Dorsolateral prefrontal cortex (tissue), 122 donors: ENCODE measurements at places on chromosomes 6 and 20.

- DNase-seq, result no peak
These were observed 13.7 kb upstream of the SHPRH start for GRCh38 chr6:145977881-145978280.

DNA sequence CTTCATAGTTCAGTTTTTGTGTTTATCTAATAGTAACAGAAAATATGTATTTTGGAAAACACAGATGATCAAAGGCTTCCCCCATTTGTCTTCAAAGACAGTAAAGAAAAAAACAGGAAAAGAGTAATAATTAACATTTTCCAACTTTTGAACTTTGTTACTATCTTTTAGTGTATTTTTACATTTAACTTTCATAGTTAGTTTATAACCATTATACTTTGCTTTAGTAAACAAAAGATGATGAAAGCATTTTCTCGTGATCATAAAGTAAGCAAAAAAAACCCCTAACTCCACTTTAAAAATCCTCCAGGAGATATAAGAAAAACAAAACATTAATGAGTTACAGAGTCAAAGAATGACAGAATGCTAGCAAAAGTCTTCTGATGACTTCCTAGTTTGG is 13.6 kb upstream of the GPRC6A start:
- DNase-seq, result no peak

GRCh38 chr6:78492351-78493017 is 374.9 kb upstream of the IRAK1BP1 start:
- no peak for DNase-seq

- DNase-seq, result no peak
These were observed 75.2 kb downstream of the GJA1 start for GRCh38 chr6:121510568-121511177.

DNA sequence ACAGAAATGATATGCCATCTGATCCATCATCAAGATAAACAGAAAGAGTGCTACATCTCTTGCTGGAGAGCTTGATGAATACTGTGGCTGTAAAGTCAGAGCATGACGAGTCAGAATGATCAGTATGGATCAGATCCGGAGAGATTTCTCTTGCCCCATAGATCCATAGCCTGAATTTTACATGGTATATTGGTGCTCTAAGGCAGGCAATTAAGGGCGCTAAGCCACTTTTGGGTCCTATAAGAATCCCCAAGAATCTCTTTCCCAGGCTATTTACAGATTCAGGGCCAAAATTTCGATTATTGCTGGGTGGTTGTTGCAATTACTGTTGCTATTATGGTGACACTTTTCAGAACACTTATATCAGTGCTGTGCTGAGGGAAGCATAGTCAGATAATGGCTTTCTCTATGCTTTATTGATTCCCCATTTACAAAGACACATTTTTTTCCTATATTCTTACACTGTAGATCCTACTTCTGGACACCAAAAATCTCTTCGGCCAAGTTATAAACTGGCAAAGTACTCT is 94.4 kb downstream of the ADGRB3 start:
- no peak for DNase-seq

DNA sequence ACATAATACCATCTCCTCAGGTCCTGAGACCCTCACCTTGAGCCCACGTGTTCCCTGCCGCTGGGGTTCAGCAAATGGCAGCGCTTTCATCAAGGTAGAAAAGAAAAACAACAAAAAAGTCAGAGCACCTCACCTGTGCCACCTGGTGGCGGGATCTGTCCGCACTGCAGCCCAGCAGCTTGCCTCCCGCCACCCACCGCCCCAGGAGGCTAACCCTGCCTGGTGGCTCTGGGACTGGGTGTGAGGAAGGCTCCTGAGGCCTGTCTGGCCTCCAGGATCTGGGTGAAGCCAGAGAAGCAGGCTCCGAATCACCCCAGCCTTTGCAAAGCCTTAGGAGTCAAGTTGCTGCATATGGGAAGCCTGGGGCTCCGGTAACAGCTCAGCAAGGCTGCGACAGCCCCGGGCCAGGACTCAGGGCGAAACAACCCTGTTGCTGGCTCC is 270.8 kb downstream of the BMP7 start:
- DNase-seq, result no peak

GRCh38 chr20:21289651-21290050 is 13.5 kb upstream of the XRN2 start:
- no peak for DNase-seq

DNA sequence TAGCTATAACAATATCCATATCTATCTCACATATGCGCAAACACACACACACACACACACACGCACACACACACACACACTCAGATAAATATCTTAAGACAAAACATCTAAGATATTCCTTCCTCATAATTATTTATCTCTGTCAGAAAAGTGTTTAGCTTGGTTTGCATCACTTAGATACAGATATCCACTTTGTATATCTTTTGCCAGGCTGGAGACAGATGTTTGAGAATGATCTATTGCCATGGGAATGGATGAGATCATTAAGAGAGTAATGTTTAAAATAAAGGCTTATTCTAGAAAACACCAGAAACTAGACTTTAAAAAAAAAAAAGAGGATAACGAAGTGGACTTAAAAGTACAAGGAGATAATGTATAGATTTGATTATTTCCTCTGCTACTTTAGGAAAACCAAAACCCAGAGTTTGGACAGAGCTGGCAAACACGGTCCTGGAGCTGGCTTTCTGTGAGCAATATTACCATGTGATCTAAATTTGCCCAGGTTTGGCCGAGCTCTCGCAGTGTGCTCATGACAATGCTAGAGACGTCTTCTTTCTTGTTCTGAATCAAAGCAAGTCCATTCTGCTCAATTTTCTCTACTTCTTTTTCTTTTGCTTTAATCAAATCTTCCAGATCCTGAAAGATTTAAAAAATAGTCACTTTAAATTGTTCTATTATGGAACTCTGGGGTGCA is 411.8 kb downstream of the SYNE1 start:
- DNase-seq, result no peak

DNA sequence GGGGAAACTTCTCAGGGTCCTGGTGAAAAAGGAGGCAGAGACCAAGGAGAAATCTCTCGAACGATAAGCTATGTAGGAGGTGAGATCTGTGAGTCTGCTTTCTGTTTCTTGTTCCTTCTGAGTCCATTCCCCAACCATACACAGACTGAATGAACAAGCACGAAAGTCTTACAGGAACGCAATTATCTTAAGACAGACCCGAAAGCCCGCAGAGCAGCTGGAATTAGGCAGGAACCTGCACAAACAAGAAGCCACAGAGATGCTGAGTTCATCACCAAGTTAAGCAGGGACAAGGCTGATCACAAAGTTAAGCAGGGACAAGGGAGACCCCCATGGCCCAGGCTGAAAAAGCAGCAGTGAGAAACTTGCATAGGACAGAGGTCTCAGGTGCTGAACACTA is 21.4 kb upstream of the NELFCD start:
- no peak for DNase-seq

DNA sequence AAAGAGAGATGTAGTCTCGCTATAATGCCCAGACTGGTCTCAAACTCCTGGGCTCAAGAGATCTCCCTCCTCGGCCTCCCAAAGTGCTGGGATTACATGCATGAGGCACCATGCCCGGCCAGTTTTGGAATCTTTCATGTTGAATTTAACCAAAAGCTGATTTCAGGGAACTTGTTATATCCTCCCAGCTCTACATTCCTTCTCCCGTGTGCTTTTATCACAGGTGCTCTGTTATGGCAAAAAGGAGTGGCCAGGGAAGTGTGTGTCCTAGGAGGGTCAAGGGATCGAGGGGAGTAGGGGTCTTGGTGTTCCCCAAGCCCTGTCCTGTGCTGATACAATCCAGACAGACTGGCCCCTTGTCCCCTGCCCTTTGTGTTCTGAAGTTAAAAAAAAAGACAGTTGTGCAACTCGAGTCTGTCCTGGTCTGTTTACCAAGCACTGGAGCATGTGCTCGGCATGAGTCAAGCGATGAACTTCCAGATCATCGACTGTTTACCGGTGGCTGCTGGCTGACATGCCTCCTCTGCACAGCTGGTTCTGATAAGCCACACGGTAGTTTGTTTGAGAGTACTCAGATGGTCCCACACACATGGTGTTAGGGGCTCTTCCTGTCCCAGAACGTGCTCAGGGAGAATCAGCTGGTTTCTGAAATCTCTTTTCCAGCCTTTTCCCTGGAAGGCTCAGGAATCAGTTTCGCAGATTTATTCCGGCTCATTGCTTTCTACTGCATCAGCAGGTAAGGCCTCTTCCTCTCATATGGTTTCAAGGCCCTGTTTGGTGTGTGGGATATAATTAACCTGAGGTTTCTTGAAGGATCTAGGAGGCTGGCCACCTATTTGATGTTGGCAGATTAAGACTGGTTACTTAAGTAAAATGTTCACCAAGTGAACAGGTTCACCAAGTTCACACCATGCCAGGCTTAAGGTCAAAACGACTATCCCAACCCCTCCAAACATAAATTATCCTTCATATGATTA is 52.6 kb upstream of the NAA20 start:
- no peak for DNase-seq

GRCh38 chr6:11748591-11749210 is 29.9 kb downstream of the ADTRP start:
- no peak for DNase-seq

GRCh38 chr6:81767163-81767891 is 14.8 kb upstream of the TENT5A start:
- DNase-seq, result no peak

DNA sequence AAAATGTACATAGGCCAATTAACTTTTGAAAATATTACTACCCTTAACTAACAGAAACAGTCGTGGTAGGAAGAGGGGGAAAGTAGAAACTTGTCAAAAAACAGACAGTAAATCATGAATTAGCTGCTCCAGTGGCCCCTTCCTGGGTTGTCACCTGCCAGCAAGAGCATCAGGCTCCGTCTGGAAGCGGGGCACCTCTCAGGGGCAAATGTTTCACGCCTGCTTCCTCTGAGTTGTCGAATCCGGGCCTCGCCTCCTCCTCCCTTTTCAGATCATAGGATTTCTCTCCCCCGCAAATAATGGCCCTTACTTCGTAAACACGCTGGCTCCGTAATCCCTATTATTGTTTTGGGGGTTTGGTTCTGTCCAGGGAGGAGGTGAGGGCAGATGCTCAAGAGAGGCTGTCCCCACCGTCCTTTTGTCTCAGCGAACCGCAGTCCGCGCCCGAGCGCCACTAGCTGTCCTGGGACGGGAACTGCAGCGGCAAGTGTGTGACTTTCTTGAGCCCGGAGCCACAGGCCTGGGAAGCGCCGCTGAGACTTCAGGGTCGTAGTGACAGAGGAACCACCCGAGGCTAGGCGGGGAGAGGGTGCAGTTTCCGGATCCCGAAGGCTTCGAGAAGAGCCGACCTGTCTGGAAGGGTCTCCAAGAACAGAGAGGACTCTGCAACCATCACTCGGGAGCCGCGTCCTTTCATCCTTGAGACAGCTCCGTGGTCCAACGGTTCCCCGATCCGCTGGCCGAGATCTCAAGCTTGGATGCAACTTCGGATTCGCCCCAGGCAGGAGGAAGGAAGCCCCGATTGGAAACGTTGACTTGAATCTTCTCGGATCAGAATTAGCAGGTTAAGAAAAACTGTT is 214.5 kb upstream of the ZNF184 start:
- DNase-seq, result peak; percentile 90

GRCh38 chr20:14406495-14406894 is 69.1 kb upstream of the FLRT3 start:
- no peak for DNase-seq

DNA sequence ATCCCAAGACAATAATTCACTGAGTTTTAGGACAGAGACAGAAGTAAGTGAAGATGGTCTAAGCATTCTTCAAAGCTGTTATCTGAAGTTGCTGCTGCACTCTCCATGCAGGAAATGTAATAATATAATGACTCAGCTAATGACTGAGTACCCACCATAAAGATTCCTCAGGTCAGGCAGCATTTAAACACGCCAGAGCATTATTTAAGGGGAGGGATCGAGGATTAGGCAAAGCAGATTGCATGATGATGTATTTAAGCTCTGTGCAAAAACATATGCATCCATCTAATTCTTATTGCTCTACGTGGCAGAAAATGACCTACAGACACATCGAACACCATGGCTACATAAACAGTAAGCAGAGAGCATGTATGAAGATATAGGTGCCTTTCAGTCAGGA is 216.4 kb downstream of the UNC5CL start:
- no peak for DNase-seq

- no peak for DNase-seq
These were observed 61.9 kb upstream of the NRSN1 start for GRCh38 chr6:24064106-24064505.

DNA sequence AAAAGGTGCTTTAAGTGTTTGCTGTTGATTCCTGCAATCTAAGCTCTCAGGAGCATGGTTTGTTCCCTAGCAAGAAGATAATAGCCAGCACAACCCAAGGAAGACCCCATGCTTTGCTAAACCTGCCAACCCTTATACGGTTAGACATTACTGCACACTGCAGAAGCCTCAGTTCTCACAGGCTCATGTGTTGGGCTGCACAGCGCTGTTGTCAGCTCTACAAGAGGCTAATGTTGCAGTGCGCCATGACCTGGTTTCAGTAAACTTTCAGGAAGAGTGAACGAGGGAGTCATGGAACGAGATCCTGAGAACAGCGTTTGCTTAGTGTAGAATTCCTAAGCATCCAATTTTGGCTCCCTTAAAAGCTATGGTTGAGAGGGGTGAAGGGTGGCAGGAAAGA is 218.5 kb downstream of the ARHGAP18 start:
- no peak for DNase-seq

DNA sequence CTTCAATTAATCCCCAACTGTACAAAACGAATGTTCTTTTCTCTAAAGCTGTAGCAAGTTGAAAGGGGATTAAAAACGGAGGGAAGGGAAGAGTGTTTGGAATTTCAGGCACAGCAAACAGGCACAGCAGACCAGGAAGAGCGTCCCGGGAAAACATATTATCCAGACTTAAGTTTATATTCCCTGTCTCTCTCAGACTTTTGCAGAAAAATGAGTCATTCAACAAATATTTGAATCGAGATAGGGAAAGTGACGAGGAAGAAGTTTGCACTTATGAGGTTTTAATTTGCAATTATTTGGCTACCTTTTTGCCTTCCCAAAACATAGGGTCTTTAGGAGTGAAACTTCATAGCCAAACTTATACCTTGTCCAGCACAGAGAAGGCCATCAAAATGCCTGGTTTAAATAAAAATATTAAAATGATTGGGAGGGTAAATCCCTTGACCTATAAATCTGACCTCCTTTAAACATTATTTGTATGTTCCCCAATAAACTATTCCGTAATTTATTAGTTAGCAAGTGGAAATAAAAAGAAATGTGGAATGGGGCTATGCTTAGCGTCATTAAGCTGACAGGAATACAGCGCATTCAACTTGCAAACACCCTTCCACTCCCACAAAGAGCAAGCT is 16.0 kb downstream of the HFE start:
- DNase-seq, result no peak

DNA sequence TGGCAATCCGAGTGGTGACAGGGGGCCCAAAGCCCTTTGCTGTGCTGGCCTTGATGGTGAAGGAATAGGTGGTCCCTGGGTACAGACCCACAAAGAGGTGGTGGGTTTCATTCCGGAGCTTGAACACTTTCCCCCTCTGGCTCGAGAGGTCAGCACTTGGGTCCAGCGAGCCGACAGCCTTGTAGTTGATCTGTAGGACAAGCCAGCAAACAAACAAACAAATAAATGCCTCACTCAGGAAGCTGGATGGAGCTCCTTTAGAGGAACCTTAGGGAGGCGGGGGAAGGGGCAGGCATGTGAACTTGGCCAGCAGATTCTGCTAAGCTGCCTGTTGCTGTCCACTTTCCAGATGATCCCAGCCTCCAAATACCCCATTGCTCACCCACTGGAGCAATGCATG is 733.9 kb upstream of the CHD6 start:
- DNase-seq, result no peak
